ENCODE measurements at places on chromosomes 16 and 17.

GRCh38 chr17:35795007-35795870 lies at the start of gene MMP28:
Gene MMP28 (minus strand): TSS chr17:35795641. CDS start chr17:35795377, 264 bp downstream.
- peak; percentile 24 for DNase-seq

GRCh38 chr17:45129426-45129939 lies 2.8 kb downstream of the PLCD3 start:
- DNase-seq, result peak; percentile 85

DNA sequence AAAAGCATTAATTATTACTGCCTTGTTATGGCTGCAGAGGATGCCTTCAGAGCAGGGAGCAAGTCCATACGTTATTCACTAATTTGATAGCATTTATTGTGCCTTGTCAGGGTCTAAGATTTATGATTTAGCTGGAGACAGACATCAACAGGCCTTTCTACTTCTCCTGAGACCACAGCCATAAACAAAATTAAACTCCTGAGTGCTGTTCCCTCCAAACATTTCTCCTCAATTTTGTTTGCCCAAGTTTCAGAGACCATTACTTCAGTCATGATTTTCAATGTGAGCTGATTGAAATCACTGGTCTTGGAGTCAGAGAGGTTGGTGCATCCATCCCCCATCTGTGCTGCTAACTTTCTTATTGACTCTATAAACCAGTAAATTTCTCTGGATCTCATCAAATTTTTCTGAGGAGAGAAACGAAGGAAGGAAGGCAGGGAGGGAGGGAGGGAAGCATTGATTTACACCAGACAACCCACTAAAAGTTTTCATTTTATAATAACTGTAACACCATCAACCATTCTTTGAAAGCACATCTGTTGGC lies 423.6 kb upstream of the CDH11 start:
- DNase-seq, result no peak

GRCh38 chr17:83173914-83174361 lies 94.5 kb downstream of the METRNL start:
- DNase-seq, result no peak

DNA sequence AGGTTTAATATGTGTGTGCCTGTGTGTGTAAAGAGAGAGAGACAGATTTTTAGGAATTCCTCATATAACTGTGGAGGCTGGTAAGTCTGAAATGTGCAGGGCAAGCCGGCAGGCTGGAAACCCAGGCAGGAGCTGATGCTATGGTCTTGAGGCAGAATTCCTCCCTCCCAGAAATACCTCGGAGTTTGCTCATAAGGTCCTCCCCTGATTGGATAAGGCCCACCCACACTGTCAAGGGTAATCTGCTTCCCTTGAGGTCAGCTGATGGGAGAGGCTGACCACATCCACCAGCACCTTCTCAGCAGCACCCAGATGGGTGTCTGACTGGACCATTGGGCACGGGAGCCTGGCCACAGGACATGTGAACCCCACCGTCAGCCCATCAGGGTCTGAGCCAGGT lies 42.4 kb downstream of the C16orf95 start:
- DNase-seq, result peak; percentile 77

All from amniotic epithelial cell (primary cell).